ENCODE measurements at places on chromosomes 1 and 21.

DNA sequence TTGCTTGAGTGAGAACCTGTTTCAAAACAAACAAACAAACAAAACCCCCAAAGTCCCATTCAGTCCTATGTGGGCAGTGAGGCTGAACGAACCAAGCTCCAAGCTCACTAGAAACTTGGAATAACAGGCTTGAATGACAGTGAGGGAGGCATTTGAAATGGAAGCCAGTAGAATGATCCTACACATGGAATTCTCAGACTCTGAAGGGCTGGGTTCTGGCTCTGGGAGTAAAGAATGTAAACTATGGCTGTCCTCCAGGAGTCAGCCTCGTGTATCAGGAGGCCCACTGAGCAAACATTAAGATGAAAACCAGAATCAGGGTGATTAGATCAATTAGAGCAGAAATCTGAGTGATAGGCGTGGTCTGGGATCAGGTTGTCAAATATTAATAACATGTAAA lies 14.9 kb downstream of the PCP4L1 start:
- no peak for DNase-seq

DNA sequence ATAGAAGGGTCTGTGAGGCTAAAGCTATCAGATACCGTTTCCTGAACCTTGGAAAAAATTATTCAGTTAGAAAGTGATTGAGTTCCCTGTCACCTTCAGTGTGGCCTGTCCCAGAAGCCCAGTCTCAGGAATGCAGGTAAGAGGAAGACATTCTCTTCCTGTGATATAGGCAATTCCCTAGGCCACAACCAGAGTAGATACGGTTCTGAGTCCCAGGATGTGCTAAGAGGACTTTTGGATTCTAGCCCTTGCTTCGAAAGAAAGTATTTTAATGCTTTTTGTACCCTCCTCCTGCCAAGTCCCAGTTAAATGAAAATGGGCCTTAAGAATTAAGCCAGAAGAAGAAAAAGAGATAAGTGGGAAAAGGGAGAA lies 313.5 kb upstream of the PLXNA2 start:
- no peak for DNase-seq

DNA sequence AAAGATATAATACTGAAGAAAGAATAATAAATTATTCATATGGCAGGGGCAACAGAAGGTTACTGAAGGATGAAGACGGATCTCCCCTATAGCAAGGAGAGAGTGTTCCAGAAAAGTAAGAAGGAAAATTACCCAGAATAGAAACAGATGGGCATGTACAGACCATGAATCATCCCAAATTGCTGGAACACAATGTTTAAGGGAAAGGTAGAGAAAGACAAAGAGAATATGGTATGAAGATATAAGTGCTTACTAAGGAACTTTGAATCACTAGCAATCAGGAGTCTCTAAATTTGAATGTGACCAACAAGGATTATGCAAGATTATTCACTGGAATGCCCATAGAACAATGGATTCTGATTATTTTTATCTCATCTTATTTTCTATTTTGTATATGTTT lies 375.4 kb downstream of the COL11A1 start:
- peak; percentile 9 for DNase-seq

DNA sequence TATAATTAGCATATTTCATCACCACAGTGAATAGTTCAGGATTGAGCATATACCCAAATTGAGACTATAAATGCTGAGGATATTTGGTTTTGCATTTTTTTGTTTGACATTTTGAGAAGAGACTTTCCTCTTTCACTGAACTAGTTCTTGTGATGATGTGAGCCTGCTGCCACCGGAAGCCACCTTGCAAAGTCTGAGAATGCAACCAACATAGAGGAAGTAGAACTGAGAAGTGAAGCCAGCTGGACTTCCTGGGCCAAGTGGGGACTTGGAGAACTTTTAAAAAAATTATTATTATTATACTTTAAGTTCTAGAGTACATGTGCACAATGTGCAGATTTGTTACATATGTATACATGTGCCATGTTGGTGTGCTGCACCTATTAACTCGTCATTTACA lies 102.3 kb downstream of the RPE65 start:
- DNase-seq = no peak

GRCh38 chr21:34274001-34274400 lies 89.8 kb upstream of the KCNE2 start:
- peak; percentile 18 for DNase-seq

DNA sequence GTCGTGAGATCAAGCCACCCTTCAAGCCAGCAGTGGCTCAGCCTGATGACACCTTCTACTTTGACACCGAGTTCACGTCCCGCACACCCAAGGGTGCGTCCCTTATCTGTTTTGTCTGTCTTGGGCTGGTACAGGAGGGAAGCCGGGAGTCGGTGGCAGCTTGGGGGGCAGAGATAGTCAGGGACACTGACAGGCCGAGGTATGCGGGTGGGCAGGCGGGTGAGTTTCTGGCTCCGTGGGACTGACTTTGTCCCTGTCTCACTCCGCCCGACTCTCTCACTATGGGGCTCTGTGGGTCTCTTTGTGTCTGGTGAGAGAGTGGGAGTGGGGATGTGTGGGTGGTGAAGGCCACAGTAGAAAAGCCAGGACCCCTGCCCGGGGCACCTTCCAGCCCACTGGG lies 27.4 kb downstream of the RPS6KA1 start:
- DNase-seq = no peak

DNA sequence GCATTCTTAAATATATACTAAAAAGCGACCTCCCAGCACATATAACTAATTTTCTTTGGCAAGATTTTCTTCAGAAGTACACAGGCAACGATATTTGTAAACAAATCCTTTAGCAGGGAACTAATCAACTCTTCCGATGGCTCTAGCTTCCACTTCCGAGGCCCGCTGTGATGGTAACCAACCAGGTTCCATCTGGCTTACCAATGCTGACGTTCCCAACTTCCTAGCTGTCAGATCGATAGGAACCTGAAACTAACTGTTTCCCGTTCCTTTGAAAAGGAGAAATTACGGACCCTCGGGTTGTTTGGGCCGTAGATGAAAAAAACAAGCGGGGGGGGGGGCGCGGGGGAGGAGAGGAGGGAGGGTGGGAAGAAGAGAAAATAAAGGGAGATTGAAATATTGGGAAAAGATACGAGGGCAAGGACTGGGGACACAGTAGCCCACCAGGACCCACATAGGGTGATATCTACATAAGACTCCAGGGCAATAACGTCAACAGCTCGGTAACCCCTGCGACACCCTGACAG lies 513 bp downstream of the GTF2B start:
- peak; percentile 18 for DNase-seq

DNA sequence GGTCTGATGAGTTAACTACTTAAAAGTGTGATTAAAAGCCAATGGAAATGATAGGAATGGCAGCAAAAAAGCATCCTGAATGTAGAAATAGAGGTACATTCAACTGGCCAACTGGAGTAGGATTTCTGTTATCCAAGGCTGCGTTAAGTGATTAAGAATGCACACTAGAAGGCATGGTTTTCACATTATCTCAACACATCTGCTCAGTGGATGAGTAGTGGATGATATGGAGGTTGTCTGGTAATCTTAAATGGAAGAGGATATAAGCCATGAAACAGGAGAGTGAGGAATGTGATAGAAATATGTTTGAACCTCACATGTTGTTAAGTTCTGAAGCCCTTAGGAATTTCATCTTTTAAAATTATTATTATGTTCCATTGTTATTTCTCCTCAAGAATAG lies 839.9 kb downstream of the USP25 start:
- DNase-seq = peak; percentile 18

- no peak for DNase-seq
Measured at GRCh38 chr1:245168086-245168485, 13.3 kb downstream of the KIF26B start.

DNA sequence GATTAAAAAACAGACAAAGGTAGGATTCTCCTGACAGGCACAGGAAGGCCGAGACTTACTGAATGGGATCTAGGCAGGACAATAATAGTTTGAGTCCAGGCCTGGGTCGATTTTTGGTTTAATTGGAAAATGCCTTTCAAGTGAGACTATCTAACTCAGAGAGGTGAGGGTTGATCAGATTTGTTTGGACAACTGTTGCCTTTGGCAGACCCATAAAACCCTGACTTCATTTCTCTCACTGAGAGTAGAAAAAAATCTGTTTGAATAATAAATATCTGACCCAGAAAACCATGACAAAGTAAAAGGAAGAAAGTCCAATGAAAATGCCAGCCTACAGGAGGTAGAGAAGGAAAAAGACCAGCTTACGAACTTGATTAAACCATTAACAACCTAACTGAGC lies 12.3 kb upstream of the SLC30A10 start:
- DNase-seq = no peak

DNA sequence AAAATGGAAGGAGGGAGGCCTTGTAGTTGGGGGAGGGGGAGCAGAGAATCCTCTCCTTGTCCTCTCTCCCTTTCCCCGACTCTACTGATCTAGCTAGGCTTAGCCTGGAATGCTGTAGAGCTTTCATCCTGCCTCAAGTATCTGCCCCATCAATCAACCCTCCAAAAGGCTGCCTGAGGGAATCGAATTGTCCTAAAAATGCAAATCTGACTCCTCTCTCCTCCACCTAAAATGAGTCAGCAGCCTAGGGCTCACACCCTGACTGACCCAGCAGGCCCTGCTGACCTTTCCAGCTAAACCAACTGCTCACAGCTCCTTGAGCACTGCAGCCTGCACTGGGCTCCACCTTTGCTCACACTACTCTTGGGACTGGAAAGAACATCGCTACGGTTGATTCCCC lies 2.8 kb downstream of the HPDL start:
- no peak for DNase-seq

DNA sequence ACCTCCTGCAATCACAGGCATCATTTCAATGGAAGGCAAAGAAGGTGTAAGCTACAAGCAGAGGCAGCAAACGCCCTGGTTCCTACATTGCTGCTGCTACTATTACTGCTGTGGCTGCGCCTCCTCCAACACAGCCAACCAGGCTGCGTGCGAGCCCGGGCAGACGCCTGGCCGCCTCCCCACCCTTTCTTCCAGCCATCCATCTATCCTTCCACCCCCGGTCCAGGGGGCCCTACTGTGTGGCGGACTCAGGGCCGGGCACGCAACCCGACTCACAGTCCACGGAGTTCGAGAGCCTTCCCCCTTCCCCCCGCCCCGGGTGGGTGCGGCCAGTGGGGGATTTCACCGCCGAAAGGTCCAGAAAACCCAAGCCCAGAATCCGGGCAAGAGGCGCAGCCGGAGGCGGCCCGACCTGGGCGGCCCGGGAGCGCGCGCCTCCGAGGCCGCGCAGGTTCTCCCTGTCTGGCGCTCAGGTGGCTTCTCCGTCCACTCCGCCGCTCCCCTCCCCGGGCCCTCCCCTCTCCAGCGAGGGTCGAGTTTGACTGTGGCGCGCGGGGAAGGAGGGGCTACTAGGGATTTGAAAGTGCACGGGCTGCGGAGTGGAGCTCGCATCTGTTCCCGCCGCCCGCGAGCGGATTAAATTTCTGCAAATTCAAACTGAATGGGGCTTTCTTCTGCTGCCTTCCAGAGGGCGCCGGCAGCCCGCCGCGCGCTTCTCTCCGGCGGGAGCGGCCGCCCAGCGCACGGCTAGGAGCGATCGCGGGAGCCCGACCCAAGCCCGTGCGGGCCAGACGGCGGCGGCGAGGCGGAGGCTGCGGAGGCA lies at the start of gene HUNK:
Gene HUNK (plus strand): TSS at position 569 of the 823 bp plus-strand sequence. CDS start 655 bp downstream, outside the sequence.
- DNase-seq = no peak

All from myocyte (in vitro differentiated cells).